NCI-H774 (cell line): ENCODE measurements at places on chromosomes 4 and X.

- DNase-seq = no peak
These were observed 193.2 kb downstream of the PTTG2 start for GRCh38 chr4:38153387-38153760.

- no peak for DNase-seq
These were observed 107.1 kb upstream of the ADRA2C start for GRCh38 chr4:3659131-3659530.

DNA sequence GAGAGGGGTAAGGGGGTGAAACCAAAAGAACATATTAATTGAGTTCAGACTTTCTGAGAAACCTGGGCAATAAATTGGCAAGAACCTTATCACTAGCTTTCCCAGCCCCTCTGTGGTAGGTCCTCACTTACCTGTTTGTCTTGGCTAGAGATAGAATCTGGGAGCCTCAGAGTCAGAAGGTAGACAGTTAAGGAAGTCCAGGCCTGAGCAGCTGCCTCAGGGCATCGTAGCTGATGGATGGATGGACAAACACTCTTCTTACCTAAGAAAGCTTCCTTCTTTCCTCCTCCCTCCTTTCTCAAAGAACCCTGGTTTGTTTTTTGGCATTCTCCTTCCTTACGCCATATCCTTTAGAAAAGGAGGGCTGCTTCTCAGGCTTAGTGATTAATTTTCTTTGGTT is 24.4 kb downstream of the FRAS1 start:
- DNase-seq = no peak

DNA sequence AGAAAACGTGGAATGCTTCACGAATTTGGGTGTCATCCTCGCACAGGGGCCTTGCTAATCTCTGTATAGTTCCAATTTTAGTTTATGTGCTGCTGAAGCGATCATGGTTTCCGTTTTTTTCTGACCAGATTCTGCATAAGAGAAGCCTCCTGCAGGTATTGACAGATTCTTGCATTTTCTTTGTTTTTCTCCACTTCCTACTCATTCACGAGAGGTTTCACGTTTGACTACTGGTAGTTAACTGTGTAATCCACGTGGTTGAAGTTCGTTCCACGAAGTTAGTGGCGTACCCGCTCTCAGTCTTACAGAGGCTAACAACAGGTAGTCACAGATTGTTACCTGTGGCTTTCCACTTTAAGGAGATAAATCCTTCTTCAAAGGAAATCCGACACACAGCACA is 12.1 kb upstream of the TRIML2 start:
- no peak for DNase-seq

DNA sequence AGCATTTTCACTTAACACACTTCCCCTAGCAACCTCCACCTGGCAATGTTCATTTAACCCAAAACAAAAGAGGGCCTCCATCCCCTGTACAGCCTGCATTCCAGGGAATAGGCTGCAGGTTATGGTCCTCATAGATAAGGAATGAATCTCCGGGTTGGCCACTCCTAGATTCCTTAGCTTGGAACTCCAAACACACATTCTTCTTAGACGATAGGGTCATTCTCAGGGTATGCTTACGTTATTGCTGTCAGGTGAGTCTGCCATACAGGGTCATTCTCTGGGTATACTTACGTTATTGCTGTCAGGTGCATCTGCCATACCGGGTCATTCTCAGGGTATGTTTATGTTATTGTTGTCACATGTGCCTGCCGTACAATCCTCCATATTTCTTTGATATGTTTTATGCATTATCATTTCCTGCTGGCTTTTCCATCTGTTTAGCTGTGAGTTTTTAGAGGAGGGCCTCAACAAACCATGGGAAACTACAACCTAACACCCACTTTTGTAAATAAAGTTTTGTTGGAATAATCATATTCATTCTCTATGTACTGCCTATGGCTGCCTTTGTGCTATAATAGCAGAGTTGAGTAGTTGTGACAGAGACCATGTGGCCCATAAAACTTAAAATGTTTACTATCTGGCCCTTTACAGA is 8.2 kb upstream of the AFF1 start:
- no peak for DNase-seq

DNA sequence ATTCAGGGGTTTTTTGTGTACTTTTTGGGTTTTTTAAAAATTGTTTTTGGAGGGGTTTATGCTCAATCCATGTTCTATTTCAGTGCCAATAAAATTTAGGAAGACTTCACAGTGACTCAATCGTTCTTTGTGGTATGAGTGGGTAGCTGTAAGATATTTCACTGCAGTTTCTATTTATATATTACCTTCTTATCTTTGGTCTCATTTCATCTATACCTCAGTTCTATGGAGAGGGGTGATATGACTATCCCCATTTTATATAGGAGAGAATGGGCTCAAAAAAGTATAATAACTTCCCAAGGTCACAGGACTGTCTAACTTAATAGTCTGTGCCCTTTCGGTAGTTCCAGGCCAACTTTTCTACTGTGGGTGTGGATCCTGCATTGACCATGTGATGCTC is 74.4 kb downstream of the MSN start:
- no peak for DNase-seq

DNA sequence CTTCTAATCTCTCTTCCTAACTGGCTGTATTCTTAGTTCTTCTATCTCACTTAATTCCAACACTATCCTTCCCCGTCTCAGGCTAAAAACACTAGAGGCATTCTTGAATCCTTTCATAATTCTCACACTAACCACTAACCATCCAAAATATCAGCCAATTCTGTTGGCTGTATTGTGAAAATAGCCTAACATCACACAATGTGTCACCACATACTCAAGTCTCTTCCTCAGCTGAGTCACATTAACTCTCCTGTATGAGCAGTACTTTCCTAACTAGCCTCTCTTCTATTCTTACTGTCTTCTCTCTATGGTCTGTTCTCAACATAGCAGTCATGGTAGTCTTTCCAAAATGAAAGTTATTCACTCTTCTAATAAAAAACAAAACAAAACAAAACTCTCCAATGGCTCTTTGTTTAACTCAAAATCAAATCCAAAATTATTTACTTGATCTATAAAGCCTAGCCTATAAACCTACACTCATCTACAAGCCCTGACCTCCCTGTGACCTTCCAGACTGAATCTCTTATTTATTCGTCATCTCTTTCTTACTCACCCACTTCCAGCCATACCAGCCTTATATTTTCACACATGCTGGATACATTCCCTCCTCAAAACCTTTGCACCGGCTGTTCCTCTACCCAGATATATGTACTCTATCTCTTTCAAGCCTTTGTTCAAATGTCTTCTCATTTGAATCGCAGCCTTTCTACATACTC is 445.9 kb downstream of the TLL1 start:
- no peak for DNase-seq

GRCh38 chr4:188275686-188276085 is 136.4 kb downstream of the TRIML1 start:
- no peak for DNase-seq

- no peak for DNase-seq
These were observed 41.4 kb downstream of the MAML3 start for GRCh38 chr4:140112576-140112975.

DNA sequence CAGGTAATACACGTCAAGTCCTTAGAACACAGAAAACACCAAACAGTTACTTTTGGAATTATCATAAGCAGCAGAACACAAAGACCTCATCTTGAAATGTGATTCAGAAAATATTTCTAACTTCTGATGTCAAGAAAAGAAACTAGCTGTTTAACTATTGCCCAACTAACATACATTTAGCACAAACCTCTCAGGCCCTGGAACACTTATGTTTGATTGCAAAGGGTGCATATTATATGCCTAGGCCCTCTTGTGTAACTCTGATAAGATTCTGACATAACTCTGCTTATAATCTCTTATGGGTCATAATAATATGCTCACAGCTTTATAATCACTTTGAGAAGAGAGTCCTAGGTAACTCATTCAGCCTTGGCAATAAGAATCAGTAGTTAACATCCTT is 62.6 kb downstream of the TBC1D9 start:
- DNase-seq = no peak

DNA sequence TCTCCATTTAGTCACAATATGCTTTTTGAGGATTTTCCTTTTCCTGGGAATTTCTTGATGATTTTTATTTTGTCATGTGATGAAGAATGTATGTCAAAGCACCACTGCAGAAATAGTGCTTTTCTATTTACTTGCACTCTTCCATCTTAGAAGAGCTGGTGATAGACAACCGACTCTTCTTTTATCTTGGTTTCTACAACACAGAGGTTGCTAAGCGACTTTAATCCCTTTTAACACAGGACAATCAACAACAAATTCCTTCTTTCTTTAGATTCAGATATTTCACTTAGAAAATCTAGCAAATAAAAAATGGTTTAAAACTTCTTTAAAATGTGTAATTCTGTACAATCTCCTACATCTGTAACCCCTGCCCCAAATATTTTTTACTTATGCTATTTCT is 34.6 kb downstream of the TET2 start:
- DNase-seq = no peak

- DNase-seq = no peak
These were observed 81.5 kb upstream of the CD99 start for GRCh38 chrX:2609431-2610238.

GRCh38 chr4:142377342-142378091 is 468.6 kb downstream of the INPP4B start:
- DNase-seq = no peak

DNA sequence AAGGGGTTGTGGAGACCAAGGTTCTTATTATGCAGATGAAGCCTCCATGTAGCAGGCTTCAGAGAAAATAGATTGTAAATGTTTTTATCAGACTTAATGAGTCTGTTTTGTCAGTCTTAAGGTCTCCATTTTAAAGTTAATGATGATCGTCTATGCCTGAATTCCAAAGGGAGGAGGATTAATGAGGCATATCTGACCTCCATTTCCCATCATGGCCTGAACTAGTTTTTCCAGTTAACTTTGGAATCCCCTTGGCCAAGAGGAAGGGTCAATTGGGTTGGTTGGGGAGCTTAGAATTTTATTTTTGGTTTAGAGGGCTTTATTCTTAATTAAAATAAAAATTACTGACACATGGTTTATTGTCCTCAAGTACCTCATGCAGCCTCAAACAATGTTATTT is 6.9 kb upstream of the PARM1 start:
- DNase-seq = no peak

DNA sequence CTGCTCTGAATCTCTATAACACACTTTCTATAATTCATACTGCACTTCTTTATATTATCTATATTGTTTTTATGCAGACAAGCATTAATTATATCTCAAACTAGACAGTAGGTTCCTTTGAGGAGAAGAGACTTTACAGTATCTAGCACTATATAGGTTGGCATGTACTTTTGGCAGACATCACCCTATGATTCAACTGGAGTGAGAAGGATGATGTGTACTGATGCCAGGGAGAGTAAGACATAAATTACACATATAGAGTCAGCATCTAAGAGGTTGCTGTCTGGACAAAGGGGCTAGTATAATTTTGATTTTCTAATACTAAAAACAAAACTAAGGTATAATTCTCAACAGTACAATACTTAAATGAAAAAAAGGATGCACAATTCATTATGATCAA is 5.1 kb upstream of the RBM41 start:
- no peak for DNase-seq

GRCh38 chr4:5757536-5757935 is 46.5 kb downstream of the EVC start:
- no peak for DNase-seq

DNA sequence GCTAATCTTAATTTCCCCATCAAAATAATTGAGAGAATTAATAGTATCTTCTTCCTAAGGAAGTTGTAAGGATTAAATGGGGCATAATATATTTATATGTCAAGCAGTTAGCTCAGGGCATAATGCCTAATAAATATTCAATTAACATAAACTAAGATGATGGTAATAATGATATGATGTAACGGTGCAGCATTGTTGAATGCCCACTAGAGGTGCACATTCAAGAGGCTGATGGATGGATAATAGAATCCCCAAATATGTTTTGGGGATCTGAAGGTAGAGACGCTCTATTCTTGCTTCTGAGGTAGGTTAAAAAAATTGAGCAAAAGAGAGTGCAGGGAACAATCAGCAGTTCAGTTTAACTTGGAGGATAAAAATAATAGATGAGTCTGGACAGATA is 37.1 kb downstream of the ATOH1 start:
- DNase-seq = no peak

GRCh38 chrX:7242613-7243012 is 94.7 kb upstream of the PUDP start:
- no peak for DNase-seq

GRCh38 chrX:15143825-15144121 is 126.1 kb downstream of the ASB9 start:
- no peak for DNase-seq

DNA sequence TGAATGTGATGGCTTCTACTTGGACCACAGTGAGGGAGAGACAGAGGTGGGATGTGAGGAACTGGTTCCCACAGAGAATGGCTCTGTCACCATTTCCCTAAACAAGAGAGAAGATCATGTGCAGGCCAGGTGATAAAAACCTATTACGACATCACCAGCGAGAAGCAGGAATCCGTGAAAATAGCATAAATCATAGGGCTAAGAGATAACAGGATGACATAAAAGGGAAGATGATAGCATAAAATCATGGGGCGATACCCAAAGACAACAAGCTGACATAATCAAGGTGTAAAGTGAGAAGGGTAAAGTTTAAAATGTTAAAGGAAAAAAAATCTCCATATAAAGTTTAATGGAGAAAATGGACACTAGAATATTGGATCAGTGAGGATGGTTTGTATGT is 205.5 kb upstream of the SLIT2 start:
- no peak for DNase-seq
